Stimulated activated CD8-positive, alpha-beta memory T cell treated with anti-CD3 and anti-CD28 coated beads, Interleukin-4, amount 100 ng/mL, for 4 hours (primary cell): ENCODE measurements at places on chromosomes 3 and 15.

DNA sequence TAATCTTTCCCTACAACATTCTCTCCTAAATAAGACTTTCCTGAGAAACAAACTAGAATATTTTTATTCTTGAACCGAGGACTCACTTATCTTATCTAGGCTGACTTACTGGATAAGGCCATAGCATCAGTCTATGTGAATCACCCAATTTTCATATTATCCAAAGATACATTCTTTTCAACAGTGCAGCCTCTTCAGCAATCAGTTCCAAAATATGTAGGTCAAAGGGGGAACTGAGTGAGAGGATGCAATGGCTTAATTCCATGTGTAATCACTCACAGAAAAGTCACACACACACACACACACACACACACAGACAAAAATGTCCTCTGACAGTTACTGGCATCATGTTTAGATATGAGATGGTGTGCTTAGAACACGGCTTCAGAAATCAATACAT lies 31.5 kb upstream of the MECOM start:
- DNase-seq: no peak

- no peak for DNase-seq
These were observed 32.6 kb upstream of the ITGA11 start for GRCh38 chr15:68464448-68465090.

DNA sequence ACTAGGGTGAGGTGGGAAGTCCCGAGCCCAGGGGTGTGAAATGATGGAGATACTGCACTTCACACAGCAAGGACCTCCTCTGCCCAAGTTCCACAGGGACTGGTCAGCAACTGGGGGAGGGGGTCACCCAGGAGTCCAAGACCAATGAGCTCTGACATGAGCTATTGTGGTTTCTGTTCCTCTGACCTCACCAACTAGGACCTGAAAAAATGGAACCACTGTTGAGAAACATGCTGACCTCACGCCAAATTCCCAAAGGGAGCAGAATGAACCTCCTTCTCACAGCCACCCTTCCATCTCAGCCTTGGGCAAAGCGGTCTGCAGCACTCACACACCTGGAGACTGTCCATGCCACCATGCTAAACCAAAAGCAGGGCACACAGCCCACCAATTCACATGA lies 69.3 kb downstream of the LRIG1 start:
- no peak for DNase-seq

GRCh38 chr15:63329567-63330350 lies 51.9 kb downstream of the CA12 start:
- DNase-seq: no peak

DNA sequence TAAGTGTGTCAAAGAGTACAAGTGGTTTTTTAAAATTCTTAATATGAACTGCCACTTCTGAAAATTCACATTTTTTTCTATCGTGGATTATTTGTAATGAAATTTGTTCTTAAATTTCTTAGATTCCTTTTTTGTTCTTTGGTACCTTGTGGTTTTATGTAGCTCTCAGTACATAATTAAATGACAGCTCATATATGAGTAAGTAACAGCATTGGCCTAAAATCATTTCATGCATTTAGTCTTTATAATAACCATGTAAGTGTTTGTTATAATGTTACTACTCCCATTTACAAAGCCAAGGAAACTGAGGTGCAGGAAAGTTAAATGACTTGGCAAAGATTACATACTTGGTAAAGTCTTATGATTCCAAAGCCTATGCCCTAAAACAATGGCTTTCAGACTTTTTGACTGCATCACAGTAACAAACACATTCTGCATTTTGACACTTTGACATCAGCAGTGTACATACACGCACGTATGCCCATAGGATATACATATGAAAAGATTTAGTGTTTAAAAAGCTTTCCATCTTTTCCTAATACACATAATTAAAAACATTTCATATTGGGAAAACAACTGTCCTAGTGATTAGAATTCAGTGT lies 14.9 kb downstream of the SPRED1 start:
- no peak for DNase-seq

DNA sequence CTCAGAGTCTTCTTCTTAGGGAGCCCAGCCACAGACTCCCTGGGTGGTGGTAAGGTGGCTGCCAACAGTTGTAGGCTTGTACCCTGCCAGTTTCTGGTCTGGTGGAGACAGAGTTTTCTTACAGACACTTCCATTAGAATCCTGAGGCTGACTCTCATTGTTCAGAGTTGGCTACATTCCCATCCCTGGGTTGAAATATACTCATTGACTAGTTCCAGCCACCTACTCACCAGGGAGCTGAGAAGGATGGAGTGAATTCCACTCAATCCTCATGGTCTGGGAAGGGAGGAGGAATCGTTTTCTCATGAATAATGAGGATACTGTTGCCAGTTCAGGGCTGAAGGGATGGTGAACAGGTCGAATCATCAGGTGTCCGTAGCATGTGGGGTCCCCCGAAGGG lies 226.5 kb upstream of the PROK2 start:
- DNase-seq: no peak

- no peak for DNase-seq
These were observed 161.0 kb upstream of the HES1 start for GRCh38 chr3:193974671-193975535.

GRCh38 chr15:65620833-65621232 lies 905 bp upstream of the SLC24A1 start:
- no peak for DNase-seq

- DNase-seq: no peak
These were observed 55.0 kb downstream of the CFAP20DC start for GRCh38 chr3:58994746-58995330.

DNA sequence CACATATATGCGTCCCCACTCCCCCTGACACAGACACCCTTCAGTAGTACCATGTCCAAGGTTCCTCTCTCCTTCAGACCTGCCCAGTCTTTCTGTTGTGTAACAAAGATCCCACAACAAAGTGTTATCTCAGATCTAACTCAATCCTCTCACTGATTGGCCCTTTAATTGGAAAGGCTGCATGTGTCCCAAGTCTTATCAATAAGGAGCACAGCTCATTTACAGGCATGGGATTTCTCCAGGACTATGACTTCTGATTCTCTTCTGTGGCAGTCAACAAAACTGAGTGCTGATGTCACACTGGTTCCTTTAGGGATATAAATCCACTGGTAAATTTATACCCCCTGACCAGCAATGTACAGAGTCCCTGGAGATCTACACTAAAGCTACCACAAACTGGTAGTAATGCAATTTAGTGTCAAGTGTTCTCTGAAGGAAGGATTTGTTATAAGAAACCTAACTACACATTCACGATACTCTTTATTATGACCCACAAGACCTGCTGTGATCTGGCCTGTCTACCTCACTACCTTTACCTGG lies 28.1 kb downstream of the CLK3 start:
- no peak for DNase-seq

GRCh38 chr3:52254608-52255007 lies 9.0 kb downstream of the PPM1M start:
- no peak for DNase-seq

DNA sequence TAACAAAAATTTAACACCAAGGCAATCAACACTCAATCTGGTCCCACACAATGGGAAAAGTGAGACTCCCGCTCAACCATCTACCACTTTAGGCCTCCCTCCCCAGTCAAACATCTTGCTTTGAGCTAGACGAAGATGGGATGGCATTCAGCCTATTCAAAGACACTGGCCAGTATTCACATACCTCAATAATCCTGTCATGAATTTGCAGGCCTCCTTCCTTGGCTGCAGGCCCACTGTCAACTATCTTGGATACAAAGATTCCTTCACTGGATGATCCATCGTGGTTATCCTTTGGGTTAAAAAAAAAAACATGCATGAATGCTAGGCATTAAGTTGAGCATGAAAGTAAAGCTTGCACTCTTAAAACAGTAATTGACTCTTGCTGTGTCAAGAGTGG lies 22.6 kb downstream of the PDZRN3 start:
- no peak for DNase-seq

- DNase-seq: no peak
These were observed 39.9 kb downstream of the GATM start for GRCh38 chr15:45338417-45338816.

DNA sequence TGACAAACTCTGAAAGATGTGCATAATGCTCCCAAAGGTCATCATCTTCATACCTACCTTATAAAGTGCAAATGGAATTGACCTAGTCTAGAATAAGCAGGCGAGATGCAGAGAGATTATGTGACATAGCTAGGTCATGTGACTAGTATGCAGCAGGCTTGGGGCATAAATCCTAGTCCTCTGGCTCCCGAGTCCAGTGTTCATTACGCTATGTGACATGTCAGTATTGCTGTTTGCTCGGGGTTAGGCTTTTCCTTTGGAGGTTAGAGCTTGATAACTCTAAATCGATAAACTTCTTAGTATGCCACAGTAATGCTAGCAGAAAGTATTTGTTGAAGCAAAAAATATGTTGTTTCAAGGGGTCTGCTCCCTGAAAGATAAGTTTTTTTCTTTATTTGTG lies 481.7 kb upstream of the TPRG1 start:
- no peak for DNase-seq

GRCh38 chr3:52085681-52086282 lies 29.4 kb upstream of the DUSP7 start:
- DNase-seq: no peak

DNA sequence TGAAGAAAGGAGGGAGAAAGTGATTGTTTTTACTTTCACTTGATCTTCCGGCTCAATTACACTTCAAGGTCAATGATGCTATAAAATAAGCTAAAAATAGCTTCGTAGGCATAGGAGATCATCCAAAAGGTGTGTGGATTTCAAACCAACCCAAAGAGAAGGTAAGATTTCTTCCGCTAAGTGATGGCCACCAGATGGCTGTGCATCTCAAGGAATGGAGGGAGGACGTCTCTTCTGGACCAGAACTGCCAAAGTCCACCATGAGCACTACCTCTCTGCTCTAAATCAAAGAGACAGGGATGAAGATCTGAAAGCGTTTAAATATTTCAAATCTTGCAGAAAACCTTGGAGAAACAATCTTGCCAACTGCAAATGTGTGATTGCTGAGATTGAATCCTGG lies 199.1 kb upstream of the ZPLD1 start:
- no peak for DNase-seq

DNA sequence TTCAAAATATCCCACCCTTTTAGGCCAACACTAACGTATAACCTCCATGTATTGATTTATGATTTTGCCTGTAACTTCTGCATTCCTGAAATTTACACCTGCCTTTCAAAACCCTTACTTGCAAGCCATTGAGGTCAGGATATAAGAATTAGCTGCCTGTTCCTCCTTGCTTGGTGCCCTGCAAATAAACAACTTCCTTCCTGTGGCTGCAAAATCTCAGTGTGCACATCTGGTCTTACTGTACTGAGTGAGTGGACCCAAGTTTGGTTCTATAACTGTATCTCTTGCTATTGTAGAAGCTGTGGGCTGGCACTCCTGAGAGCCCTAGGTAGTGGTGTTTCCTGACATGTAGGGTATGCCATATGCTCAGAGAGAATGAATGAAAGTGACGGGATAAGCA lies 191.1 kb upstream of the RASGRP1 start:
- DNase-seq: no peak

- DNase-seq: no peak
These were observed 163.1 kb downstream of the RPLP1 start for GRCh38 chr15:69615736-69616135.

DNA sequence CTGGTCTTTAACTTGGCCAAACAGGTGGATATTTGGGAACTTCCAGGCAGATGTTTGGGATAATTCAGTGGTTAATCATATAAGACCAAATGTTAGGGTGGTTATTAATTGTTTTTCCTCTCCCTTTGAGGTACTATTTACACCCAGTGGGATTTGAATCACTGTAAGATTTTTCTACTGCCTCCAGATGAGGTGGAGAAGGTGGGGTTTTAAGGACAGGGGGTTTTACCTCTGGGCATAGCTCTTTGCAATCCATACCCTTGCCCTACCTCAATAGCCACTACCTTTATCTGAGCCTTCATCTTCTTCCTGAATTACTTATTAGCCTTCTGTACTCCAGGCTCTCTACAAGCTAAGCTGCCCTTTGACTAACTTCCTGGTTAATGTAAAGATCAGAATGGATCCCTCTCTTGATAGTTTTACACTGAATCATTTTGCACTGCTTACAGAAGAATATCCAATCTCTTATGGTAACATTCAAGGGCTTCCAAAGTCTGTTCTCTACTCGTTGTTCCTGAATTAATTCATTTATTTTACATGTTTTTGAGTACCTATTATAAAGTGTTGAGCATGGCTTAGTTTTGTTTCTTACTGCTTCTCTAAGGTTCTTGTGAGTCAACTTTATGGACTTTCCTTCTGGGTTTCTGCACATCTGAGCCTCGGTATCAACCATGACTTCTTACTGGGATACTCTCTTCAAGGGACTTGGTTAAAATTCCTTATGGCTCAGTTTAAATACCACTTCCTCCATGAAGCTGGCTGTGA lies 331.2 kb upstream of the TBL1XR1 start:
- no peak for DNase-seq

- DNase-seq: no peak
These were observed 6.9 kb upstream of the CX3CR1 start for GRCh38 chr3:39286771-39287170.

DNA sequence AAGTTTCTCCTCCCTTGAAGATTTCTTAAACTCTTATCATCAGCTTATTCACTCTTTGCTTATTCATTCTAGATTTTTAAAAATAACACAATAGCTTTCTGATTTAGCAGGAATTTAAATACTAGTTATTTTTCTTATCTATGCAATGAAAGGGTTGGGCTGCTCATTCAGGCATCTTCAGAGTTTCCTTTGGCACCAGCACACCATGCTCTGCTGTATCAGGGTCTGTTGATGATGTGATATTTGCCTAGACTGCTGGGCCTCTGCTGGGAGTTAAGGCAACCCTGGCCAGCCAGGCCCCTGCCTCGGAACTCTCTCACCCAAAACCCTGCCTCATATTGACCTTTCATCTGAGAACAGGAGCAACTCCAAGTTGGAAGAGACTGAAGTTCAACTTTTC lies 35.0 kb downstream of the DRD3 start:
- DNase-seq: no peak

DNA sequence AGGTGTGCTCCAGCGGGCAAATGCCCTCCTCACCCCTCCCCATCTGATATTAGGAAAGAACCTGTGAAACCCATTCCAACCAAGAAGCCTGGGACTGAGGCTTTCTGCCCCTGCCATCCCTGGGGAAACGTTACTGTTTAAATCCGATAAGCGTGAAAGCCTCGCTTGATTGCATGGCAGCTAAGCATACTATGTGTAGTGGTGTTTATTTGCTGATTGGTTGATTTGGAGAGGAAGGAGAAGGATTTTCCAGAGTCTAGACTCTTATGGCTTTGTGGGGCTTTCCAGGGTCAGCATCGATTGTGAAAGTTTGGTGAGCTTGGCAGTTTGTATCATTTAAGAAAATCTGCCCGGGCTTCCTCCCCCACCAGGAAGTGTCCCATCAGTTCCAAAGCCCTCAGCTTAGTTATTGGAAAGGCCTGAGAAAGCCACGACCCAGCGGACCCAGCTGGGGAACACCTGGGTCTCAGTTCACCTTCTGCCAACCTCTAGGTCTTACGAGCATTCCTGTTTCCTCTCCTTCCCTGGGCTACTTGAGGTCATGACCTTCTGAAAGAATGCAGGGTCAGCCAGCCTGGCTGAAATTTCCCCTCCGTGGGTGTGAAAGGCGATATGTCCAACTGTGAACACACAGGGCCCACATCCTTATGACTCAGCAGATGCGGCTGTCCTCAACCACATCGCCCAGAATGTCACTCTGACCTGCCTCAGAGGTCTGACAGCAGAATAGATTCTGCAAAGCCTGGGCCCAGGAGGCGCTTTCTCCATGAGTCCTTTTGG lies 62.8 kb upstream of the HERC1 start:
- DNase-seq: no peak

- DNase-seq: no peak
These were observed 129.7 kb upstream of the TUSC7 start for GRCh38 chr3:116579840-116580239.

- no peak for DNase-seq
These were observed 92.7 kb upstream of the PRICKLE2 start for GRCh38 chr3:64318001-64318400.

GRCh38 chr3:107289354-107289753 lies 87.9 kb upstream of the CCDC54 start:
- no peak for DNase-seq
